Right lung (tissue), 10 donors: ENCODE measurements at places on chromosomes 4 and X.

- peak; percentile 91 for DNase-seq
Observed at GRCh38 chr4:1248245-1249147, at the start of gene CTBP1. Gene CTBP1 (minus strand): TSS chr4:1249130. CDS start chr4:1241331, 7,799 bp downstream.

DNA sequence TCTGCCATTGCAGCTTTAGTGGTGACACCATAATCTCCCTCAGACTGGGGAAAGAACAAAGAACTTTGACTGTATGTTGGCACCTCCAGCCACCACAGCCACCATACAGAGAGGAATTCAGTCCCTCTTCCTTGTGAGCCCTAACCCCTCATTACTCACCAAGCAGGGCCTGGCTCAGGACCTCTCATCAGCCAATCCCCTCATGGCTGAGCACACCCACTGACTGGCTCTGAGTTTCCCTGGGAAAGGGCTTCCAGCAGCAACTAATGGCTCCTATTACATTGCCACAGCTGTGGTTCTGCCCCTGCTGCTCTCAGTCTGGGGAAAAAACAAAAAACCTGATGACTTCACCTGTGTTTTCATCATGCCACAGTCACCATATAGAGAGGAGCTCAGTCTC lies 1482.6 kb downstream of the FAM133A start:
- DNase-seq: no peak

DNA sequence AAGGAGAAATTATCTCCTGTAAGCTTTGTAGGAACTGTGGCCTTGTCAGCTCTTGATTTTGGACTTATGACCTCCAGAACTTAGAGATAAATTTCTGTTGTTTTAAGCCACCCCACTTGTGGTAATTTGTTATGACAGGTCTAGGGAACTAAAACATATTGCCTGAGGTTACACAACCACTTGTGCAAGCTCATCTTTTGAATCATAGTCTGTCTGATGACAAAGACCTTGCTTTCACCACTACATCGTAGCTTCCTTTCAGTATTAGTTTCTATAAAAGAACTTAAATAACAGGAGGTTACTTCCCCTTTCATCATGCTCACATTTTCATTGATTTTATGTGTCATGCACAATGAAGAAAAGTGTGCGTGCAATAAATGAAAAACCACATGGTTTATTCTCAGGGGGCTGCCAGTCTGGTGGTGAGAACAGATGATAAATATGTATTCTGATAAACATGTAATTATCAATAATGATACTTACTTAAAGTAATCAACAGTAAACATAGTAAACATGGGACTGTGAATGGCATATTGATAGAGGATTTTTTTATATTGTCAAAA lies 690.0 kb upstream of the HS3ST1 start:
- DNase-seq: no peak

DNA sequence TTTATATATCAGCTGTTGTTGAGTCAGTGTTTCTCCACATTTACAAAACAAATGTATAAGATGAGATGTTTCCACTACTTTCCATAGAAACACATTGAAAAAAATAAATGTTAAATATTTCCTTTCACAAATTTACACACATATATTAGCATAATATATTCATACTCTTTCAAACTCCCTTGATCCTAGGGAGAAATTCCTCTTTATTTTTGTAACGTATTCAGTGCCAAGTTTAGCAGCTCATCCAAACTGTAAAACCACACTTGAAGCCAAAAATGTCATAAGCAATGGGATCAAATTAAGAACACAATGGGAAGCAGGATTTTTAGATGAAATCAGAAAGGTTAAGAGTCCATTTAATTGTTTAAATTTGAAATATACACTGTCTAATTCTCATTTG lies 381.1 kb upstream of the MAD2L1 start:
- DNase-seq: peak; percentile 61

GRCh38 chr4:41148292-41148691 lies 66.0 kb downstream of the APBB2 start:
- DNase-seq: no peak

GRCh38 chr4:137510557-137511265 lies 21.6 kb downstream of the PCDH18 start:
- DNase-seq: no peak

GRCh38 chrX:15418041-15418706 lies 34.0 kb upstream of the VEGFD start:
- DNase-seq: no peak

DNA sequence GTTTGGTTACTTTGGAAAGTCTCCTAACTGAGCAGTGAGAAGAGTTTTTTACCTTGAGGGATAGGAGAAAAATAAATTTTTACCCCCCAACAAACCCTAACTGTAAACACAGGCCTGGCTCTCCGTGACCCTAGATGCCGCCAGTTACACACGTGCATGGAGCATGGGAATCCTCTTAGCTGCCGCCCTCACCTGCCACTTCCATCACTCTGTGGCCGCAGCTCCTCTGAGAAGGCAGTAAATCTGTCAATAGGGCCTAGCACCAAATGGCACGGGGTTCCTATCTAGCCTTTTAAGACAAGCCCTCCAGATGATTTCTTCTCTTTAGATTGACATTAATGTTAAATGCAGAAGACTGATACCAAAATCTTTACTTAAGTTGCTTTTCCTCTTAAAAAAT lies 330.3 kb upstream of the FAM241A start:
- DNase-seq: no peak

DNA sequence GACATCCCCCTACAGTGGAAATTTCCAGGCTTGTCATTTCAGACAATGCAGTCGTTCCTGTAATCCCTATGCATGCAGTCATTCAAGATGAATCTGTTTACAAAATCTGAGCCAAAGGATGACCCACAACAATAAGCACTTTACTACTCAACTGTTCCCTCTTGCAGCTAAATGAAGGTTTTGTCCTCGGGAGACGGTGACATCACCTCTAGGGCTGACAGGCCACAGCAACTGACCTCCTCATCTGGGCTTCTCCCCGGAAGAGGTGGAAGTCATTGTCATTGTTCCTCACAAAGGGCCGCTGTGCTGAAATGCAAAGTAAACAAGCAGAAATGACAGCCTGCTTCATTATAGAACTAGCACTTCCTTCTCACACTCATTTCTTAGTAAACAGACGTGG lies 29.2 kb downstream of the CLRN2 start:
- DNase-seq: no peak

- DNase-seq: no peak
Observed at GRCh38 chrX:134647477-134647877, 10.8 kb downstream of the PLAC1 start.

GRCh38 chr4:61239250-61239649 lies 39.1 kb downstream of the ADGRL3 start:
- no peak for DNase-seq

GRCh38 chr4:158884280-158884679 lies 115.5 kb downstream of the FNIP2 start:
- no peak for DNase-seq

GRCh38 chr4:108336076-108336475 lies 167.3 kb upstream of the LEF1 start:
- no peak for DNase-seq

DNA sequence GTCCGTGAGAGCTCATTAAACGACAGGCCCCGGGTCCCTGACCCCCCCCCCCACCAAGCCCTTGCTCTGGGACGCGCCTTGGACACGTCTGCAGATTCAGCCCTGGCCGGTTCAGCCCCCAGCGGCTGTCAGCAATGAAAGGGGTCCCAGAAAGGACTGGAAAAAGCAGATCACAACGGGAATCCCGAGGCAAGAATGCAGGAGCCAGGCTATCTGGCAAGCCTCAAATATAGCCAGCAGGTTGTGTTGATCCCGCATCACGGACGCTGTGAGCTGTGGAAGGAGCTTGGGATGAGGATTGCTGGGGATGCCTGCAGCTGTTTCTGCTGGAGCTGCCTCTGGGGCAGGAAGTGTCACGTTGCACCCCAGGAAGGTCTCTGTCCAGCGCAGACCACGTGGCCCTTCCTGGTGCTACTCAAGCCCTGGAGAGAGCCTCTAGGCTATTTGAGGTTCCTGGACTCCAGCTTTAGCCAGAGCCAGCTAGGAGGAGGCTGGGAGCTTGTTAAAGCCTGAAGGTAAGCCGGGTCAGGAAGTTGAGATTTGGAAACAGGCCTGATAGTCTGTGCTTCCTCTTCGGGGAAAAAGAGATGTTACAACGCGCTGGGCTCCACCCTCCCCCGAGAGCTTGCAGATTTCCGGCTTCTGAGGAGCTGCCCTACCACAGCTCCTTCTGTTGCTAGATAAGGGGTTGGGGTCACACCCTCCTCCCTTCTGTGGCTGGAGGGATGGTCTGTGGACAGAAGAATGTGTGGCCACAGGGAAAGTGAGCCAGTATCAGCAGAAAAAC lies 19.3 kb upstream of the CSF2RA start:
- no peak for DNase-seq

DNA sequence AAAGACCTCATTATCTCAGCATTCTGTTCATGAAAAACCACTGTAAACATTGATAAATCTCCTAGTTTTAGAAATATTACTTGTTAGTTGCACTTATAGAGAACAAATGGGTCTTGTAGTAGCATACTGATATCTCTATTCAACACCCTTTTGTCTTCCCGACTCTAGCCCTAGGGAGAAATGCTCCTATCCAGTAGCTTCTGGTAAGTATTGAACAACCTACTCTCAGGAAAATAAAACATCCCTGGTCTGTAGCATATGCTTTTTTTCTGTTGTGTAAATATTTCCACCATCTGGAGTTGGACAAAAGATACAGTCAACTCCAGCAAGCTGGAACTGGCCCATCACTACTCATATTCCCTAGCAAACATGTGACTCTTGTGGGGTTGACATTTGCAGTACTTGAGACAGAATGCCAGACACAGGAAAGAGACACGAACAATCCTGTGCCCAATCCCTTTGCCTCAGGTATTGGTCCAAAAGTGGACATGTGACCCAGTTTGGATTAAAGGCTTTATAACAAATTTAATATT lies 188.2 kb downstream of the GC start:
- DNase-seq: no peak

- DNase-seq: no peak
Observed at GRCh38 chr4:187289371-187289770, 565.7 kb upstream of the FAT1 start.

DNA sequence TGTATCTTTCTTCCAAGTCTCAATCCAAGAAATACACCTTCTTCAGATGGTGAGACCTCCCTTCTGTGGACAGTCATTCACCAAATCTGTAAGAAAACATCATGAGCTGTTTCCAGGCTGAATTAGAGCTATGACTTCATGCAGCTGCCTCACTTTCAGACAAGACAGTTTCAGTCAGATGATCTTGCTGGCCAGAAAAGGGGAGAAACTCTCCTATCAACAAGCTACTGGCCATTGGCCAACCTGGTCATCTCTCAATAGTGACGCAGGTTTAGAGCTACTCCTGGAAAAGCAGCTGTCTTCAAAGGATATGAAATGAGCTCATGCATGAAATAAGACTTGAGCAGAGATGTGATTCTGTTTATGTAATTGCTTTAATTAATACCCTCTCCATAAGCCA lies 69.6 kb upstream of the NDP start:
- no peak for DNase-seq

DNA sequence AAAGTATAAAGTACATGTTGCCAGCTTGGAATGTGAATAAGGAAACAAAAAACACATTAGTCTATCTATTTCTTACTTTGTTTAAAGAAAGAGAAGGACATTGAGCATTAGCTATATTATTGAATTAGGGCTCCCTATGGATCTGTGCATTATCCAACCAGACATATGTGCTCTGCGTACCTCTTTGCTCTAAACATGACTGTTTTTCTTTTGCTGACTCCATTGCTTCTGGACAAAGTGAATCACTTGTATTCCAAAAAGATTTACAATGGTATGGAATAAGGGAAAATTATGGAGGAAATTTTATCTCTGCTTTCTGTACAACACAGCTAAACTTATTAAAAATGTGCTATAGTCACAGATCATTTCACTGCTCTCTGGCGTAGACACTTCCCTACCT lies 727.8 kb upstream of the LCORL start:
- no peak for DNase-seq
